GM20000 (cell line): ENCODE measurements at places on chromosomes 16 and 17.

- no peak for DNase-seq
Observed at GRCh38 chr16:57834936-57835335, 32.6 kb upstream of the KIFC3 start.

DNA sequence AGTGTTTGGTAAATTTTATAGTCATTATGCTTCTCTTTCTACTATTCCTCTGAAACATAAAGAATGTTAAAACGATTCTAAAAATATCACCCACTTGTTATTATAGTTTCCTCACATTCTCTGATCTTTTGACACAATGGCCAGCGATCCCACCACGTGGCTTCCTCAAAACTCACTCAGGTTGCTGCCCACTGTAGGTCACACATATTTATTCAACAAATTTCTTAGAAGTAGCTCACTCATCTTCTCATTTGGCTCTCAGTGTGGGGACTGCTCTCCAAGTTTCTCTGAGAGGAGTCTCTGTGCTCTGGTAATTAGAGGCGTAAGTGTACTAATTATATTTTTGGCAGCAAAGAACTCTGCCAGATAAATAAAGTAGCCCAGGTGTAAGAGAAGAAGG lies 465.4 kb downstream of the CDH11 start:
- DNase-seq = no peak

DNA sequence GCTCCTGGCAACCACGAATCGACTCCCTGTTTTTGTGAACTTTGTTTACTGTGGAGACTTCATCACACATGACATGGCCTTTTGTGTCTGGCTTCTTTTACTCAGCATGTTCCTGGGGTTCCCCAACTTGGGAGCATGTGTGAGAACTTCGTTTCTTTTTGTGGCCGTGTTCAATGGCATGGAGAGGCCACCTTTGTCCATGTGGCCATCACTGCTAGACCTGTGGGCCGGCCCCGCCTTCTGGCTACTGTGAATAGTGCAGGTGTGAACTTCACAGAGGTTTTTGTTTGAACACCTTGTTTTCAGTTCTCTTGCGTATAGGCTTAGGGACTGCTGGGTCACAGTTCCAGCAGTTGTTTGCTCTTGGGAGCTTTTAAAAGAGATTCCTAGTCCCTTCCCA lies 5.7 kb upstream of the SLC38A8 start:
- DNase-seq = no peak

GRCh38 chr16:85330694-85331188 lies 218.5 kb upstream of the CIBAR2 start:
- peak; percentile 70 for DNase-seq

DNA sequence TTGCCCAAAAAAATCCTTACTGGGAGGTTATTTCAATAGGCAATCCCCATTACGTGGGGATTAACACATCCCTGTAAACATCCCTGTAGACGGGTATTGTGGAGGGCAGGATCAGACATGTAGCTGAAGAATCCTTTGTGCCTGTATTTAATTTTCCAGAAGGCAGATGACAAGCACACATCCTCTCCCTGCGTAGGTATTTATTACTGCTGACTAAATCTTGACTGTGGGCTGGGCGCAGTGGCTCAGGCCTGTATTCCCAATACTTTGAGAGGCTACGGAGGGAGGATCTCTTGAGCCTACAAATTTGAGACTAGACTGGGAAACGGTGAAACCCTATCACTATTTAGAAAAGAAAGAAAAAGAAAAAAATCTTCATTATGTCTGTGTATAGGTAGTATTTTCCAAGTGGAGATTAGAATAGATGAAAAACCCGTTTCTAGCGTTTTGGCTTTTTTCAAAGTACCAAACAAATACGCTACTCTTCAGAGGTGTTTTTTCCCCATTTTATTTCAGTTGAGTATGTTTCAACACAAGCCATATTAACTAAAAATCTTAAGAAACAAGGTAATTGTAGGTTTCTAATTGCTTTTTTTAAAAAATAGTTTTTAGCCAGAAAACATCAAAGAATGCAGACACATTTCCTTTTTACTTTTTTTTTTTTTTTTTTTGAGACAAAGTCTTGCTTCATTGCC lies 1.5 kb upstream of the MARF1 start:
- DNase-seq = no peak

DNA sequence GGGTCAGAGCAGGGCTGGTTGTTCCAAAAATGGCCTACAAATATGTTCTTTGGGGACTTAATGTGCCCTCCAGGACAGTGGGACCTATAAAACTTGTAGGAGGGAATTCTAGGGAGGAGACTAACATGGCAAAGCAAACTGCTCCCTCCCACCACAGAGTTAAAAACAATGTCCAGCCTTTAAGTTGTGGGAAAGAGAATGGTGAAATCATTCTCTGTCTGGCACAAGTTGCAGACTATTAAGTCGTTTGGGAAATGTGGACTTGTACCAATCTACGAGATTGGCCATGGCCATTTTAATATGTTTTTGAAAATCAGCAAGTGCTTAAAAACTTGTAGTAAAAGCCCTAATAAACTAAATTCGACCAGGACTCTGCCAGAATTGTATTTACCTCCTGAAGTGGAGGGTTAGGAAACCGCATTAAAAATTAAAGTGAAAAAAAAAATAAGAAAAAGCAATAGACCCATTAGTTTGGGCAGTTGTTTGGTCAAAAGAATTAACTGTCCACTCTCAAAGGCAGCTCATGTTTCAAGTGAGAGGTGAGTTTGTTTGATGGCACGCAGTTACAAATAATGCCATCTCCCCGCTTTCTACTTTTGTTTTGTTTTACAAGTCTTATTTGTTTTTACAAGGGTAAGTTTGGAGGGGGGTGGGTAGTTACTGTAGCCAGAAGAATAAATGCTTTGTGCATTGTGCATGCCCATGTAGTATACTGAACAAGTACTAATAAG lies 32.4 kb downstream of the ANKFN1 start:
- DNase-seq = no peak

- DNase-seq = no peak
Observed at GRCh38 chr16:23907903-23908302, 72.1 kb downstream of the PRKCB start.

GRCh38 chr17:63699638-63700527 lies at the start of gene LIMD2:
LIMD2 (minus strand) TSS chr17:63700125; CDS start chr17:63699298, 827 bp downstream.
- DNase-seq = peak; percentile 93

DNA sequence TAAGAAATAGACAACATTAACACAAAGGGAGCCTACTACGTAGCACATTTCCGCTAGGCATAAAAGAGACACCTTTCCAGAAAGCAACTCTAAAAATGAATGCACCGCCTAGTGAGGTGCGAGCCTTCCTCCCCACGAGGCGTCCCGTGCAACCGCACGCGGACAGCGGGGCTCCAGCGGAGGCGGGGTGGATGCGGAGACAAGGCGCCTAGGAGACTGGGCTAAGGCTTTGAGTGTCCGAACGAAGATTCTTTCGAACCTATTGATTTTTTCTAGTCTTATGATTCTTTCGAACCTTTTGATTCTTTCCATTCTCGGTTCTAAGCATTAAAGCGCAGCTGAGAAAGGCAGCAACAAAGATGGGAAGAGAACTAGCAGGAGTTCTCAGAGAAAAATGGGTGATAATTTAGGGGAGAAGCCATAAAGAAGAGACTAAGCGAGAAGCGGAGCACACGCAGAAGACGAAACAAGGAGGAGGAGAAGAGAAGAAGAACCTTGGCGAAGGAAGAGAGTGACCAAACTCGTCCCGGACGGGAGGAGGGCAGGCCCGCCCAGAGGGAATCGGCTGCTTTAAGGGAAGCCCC lies 394 bp upstream of the CPD start:
- peak; percentile 36 for DNase-seq

- DNase-seq = no peak
Observed at GRCh38 chr17:19387921-19388521, 1.0 kb upstream of the MFAP4 start.

DNA sequence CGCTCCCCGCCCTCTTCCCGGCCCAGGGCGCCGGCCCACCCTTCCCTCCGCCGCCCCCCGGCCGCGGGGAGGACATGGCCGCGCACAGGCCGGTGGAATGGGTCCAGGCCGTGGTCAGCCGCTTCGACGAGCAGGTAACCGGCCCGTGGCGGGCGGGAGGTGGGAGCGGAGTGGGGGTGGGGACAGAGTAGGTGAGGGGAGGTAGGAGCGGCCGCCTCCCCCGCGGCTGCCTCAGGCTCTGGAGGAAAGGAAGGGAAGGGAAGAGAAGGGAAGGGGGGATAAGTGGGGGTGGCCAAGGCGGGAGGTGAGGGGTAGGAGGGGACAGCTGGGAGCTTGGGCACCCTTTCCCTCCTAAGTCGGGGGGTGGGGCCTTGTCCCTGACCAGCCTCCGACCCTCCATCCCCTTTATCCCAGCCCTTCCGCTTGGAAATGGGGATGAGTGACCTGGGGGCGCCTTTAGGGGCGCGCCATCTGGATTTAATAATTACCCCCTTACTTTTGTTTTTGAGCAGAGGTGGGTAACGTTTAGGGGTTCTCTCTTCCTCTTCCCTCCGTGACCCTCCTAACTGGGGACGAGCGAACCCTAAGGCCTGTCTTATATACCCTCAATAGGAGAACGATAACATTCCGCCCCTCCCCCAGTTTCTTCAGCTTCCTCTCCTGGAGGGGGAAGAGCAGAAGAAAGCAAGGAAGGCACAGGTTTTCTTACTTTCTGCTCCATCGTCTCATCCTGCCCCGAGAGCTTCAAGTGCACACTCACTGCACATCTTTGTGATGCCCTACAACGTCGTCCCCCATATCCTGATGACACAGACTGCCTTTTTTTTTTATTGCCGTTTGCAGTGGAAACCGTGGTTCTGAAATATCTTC lies 694 bp downstream of the NF1 start:
- peak; percentile 34 for DNase-seq
